Brain (organoid and tissue), 16 donors: ENCODE measurements at places on chromosomes 7 and 10.

DNA sequence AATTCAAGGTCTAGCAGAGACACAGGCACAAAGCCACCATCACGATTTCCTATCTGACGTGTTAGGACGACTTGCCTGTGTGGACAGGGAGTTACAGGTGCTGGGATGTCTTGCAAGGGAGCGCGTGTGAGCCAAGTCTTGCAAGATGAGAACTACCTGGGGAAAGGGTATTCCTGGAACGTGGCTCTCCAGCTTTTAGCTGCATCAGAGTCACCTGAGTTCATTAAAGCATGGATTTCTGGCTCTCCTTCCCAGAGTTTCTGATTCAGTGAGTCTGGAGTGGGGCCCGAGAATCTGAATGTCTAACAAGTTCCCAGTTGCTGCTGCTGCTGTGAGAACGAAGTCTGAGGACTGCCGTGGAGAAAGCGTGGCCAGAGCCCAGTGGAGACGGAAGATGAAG is 30.0 kb upstream of the RNF32 start:
- DNase-seq = no peak

GRCh38 chr10:110423650-110424049 is 74.1 kb upstream of the DUSP5 start:
- no peak for DNase-seq

DNA sequence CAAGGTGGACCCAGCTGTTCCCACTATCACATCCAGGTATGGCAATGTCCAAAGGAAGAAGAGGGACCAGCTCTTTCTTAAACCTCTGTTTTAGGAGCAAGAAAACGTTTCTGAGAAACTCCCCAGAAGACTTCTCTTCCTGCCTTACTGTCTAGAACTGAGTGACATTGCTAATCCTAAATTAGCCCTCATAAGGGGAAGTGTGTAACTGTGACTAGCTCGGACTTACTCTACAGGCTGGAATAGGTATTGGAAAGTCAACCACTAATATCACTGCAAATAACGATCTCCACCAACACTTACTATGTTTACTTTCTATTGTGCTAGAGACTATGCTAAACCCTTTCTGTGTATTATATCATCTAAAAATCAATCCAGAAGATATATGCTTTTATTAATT is 49.9 kb upstream of the RELN start:
- DNase-seq = no peak

GRCh38 chr7:41328544-41328943 is 374.3 kb downstream of the INHBA start:
- no peak for DNase-seq

DNA sequence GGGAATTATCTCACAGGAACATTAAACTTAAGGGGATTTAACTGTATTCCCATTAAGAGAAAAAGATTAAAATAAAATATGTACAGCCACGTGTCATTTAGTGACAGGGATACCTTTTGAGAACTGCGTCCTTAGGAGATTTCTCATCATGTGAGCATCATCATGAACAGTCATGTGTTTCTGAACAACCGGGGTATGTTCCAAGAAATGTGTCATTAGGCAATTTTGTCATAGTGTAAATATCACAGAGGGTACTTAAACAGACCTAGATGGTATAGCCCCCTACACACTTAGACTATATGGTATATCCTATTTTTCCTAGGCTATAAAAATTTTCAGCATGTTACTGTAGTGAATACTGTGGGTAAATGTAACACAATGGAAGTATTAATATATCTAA is 840.3 kb downstream of the CNTNAP2 start:
- DNase-seq = no peak

DNA sequence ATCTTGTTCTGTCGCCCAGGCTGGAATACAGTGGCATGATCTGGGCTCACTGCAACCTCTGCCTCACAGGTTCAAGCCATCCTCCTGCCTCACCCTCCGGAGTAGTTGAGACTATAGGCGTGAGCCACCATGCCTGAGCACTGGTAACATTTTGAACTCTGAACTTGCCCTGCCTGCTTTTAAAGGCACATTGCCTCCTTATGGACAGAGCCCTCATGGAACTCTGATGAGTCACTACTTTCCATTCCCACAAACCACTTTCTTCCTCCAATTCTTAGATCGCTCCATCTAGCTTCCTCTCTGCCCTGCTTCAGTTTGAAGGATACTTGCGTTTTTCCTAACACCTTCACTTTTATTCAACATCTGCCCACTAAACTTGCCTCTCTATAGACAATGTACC is 38.1 kb downstream of the PRPS1L1 start:
- no peak for DNase-seq

GRCh38 chr10:97534746-97535367 is 36.1 kb downstream of the UBTD1 start:
- DNase-seq = no peak

- DNase-seq = no peak
These were observed 10.3 kb upstream of the LRRN3 start for GRCh38 chr7:111080495-111081105.

- DNase-seq = no peak
These were observed 8.5 kb downstream of the IL15RA start for GRCh38 chr10:5968681-5969453.

GRCh38 chr7:128383776-128384175 is 22.3 kb upstream of the PRRT4 start:
- DNase-seq = no peak

DNA sequence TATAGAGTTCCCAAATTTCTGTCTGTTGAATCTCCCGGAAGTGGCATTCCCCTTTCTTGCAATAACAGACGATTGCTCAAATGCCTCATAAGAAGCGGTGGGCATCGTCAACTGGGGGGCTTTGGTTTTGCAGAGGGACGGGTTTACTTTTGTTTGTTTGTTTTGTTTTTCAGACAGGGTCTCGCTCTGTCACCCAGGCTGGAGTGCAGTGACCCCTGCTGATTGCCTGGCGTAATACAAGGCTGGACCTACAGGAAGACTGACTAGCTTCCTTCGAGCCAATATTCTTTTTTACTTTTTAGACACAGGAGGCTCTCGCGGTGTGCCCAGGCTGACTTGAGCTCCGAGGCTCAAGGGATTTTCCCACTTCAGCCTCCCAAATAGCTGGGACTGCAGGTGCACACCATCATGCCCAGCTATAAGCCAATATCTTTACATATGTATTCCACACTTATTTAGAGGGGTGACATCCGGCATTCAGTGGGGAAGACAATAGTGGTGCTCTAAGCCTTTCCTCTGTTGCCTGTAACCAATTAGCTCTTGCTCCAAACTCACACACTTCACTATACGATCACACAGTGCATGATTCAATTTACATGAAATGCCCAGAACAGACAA is 58.1 kb downstream of the FHIP2A start:
- DNase-seq = peak; percentile 14

DNA sequence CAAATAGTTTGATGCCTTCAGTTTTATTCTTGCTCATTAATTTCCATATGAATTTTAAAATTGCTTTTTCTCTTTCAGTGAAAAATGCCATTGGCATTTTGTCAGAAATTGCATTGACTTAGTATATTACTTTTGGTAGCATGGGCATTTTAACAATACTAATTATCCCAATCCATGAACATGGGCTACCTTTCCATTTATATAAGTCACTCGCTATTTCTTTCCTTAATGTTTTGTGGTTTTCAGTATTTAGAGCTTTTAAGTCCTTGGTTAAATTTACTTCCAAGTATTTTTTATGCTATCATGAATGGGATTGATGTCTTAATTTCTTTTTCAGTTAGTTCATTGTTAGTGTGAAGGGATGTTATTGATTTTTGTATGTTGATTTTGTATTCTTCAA is 297.4 kb downstream of the ATRNL1 start:
- no peak for DNase-seq

DNA sequence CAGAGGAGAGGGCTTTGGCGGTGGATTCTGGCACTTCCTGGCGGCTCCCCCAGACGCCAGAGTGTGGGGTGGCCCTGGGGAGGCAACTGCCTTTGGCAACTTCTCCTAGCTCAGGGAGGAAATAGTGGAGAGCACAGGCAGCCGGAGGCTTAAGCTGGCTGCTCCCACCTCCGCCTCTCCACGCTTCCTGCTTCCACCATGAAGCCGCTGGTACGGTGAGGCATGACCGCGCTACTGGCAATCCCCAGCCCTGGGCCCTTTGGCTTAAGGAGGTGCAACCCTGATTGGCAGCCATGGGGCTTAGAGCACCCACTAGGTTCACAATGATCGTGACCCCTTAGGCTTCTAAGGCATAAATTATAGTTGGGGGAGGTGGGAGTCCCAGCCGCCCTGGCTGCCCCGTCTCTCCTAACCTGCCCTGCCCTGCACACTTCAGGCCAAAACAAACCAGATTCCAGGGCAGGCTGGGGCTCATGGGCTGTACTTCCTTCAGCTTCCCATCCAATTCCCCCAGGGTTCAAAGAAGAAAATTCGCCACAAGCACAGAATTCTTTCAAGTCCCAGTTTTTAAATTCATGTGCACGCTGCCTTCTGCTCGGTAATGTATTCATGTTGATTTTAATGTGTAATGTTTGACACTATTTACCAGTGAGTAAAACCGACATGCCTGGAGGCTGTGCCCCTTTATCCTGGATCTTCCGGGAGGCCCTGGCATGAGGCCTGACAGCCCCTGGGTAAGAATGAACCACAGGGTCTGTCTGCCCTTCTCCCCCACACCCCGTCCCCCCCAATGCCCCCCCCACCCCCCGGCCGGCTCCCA is 90.7 kb upstream of the LRRC4 start:
- DNase-seq = peak; percentile 73

GRCh38 chr10:17023386-17024298 is 106.0 kb downstream of the CUBN start:
- no peak for DNase-seq
